Body of pancreas (tissue), 4 donors: ENCODE measurements at places on chromosomes 4 and X.
A peak's percentile ranks its signal among the peaks of the same experiment; 100 is the strongest.

GRCh38 chr4:1351854-1352566 is 5.0 kb downstream of the UVSSA start:
- H3K36me3 ChIP-seq: no peaks in the 10 kb centered on the region
- H3K27ac ChIP-seq: peak overlapping the region; percentile 44
- DNase-seq: peak; percentile 91
- H3K4me3 ChIP-seq: no peak overlapping the region
- no peaks in the 10 kb centered on the region for H3K27me3 ChIP-seq
- peaks cover 22% of the 10 kb centered on the region for H3K4me1 ChIP-seq

DNA sequence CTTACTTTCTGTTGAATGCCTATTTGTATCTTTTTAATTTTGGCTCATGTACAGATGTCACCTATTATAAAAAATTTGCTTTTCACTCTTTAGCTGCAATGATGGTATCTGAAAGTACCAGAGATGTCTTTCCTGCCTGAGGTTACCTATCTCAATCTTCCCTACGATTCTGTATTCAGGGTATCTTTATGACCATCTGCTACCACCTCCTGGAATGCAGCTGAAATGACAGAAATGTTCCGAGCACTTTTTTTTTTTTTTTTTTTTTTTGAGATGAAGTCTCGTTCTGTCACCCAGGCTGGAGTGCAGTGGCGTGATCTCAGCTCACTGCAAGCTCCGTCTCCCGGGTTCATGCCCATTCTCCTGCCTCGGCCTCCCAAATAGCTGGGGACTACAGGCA is 136.4 kb downstream of the REPS2 start:
- no peak for DNase-seq
- no peak overlapping the region for H3K4me3 ChIP-seq
- H3K36me3 ChIP-seq: no peaks in the 10 kb centered on the region
- H3K27me3 ChIP-seq: no peaks in the 10 kb centered on the region
- no peak overlapping the region for H3K27ac ChIP-seq
- H3K4me1 ChIP-seq: no peaks in the 10 kb centered on the region

DNA sequence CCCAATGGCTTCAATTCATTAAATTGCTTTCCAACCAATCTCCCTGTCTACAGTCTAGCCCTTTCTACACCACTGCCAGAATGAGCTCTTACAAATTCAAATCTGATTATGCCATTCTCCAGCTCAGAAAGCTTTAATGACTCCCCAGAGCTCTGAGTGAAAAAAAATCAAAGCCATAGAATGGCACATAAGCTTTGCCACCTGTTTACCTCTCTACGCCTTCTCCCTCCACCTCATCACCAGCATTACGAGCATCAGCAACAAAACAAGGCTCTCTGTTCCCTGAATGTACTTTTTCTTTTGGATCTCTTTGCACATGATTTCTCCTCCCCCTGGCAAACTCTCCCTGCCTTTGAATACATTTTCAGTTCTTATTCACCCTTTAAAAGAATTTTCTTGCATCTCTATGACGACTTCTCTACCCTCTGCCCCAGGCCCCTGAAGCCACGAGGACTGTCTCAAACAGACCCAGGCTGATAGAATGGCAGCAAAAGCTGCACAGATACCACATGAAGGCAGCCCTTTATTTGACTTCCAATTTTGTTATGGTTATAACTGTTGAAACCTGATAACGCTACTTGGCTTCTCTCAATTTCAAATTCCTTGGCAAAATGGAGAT is 516.0 kb downstream of the PCDH7 start:
- DNase-seq: no peak
- no peak overlapping the region for H3K27ac ChIP-seq
- H3K4me3 ChIP-seq: no peak overlapping the region

- no peaks in the 10 kb centered on the region for H3K36me3 ChIP-seq
- no peak for DNase-seq
- no peak overlapping the region for H3K4me3 ChIP-seq
Measured at GRCh38 chr4:126568652-126569570, 1063.8 kb upstream of the INTU start.

DNA sequence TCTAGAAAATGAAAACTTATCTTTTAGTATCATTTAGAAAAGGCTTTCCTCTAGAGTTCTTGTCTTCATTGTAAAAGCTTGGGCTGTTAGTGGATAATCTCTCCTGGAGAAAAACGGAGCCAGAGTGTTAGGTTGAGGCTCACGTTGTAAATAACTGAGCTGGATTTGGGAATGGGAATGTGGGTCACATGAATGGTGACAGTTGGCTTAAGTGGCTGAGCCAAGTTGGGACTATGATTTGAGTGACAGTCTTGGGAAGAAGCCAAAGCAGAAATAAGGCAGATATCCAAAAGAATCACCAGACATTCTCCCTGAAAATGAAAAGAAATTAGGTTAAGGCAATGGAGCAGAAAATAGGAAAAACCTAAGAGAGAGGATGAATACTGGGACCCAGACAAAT is 33.6 kb upstream of the PDGFC start:
- peaks cover 25% of the 10 kb centered on the region for H3K4me1 ChIP-seq
- DNase-seq: peak; percentile 34
- no peak overlapping the region for H3K4me3 ChIP-seq

DNA sequence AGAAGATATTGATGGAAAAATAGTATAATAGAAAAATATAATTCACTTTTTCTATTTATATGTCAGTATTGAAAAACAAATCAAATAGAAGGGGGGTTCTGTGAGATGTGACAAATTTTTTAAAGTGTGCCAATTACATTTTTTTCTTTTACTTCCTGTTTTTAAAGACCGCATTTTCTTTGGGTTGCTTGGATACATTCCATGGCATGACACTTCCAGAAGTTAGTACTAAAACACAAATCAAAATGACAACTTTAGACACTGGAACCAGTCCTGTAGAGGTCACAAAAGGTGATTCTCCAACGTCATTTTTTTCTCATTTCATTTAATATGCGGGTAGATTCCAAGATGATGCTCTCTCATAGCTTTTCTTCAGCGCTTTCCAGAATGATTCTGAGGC is 116.2 kb upstream of the GNPDA2 start:
- no peak overlapping the region for H3K27ac ChIP-seq
- H3K4me1 ChIP-seq: no peaks in the 10 kb centered on the region
- H3K4me3 ChIP-seq: no peak overlapping the region
- H3K36me3 ChIP-seq: no peaks in the 10 kb centered on the region
- no peaks in the 10 kb centered on the region for H3K27me3 ChIP-seq

DNA sequence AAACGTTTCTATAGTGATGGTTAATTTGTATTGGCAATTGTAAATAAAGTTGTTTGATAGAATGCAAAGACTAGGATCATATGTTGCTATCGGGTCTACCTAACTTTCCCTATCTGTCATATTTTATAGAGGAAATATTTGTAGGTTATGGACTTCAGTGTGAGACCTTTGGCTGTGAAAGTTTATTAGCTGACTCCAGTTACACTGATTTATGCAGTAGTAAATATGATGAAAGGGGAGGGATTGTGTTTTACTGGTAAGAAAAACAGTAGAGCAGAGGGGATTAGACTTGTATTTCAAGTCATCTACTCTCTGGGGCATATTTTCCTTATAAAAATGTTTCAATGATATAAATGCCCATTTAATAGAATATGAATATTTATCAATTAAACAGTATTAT is 43.8 kb downstream of the ADGRL3 start:
- H3K36me3 ChIP-seq: no peaks in the 10 kb centered on the region
- DNase-seq: no peak
- H3K27ac ChIP-seq: no peak overlapping the region
- H3K4me3 ChIP-seq: no peak overlapping the region
- no peaks in the 10 kb centered on the region for H3K27me3 ChIP-seq

GRCh38 chrX:49060914-49061313 is 2.1 kb downstream of the CCDC120 start:
- DNase-seq: no peak
- no peak overlapping the region for H3K27ac ChIP-seq
- H3K27me3 ChIP-seq: no peaks in the 10 kb centered on the region
- peaks cover 13% of the 10 kb centered on the region for H3K4me1 ChIP-seq

- no peaks in the 10 kb centered on the region for H3K4me1 ChIP-seq
- H3K4me3 ChIP-seq: no peak overlapping the region
- H3K36me3 ChIP-seq: no peaks in the 10 kb centered on the region
- no peaks in the 10 kb centered on the region for H3K27me3 ChIP-seq
Measured at GRCh38 chr4:163556650-163557391, 62.3 kb downstream of the TMA16 start.

GRCh38 chr4:44914223-44914622 is 187.9 kb upstream of the GNPDA2 start:
- no peak for DNase-seq
- no peak overlapping the region for H3K27ac ChIP-seq
- no peaks in the 10 kb centered on the region for H3K36me3 ChIP-seq
- no peaks in the 10 kb centered on the region for H3K27me3 ChIP-seq
- peaks cover 4% of the 10 kb centered on the region for H3K4me1 ChIP-seq
- no peak overlapping the region for H3K4me3 ChIP-seq

DNA sequence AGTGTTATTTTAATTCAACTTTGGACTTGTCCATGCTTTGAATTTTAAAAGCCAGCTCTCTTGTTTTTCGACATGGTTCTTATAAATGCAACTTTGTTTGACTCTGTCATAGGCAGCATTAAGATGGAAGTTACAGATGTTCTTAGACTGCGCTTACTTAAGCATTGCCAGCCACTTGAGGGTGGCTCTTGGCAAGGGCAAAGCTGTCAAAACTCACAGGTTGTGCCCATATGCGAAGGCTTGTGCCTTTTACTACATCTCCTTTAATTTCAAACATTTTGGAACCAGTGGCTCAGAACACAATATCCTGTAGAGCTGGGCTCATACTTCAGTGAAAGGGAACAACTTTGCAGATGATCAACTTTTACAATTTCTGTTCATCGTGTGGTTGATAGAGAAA is 135.5 kb downstream of the TRAM1L1 start:
- H3K4me3 ChIP-seq: no peak overlapping the region
- no peaks in the 10 kb centered on the region for H3K4me1 ChIP-seq
- H3K27me3 ChIP-seq: no peaks in the 10 kb centered on the region
- DNase-seq: no peak

- H3K4me1 ChIP-seq: no peaks in the 10 kb centered on the region
- H3K4me3 ChIP-seq: no peak overlapping the region
- no peaks in the 10 kb centered on the region for H3K27me3 ChIP-seq
- H3K27ac ChIP-seq: no peak overlapping the region
Measured at GRCh38 chr4:8700531-8700930, 108.0 kb downstream of the CPZ start.

DNA sequence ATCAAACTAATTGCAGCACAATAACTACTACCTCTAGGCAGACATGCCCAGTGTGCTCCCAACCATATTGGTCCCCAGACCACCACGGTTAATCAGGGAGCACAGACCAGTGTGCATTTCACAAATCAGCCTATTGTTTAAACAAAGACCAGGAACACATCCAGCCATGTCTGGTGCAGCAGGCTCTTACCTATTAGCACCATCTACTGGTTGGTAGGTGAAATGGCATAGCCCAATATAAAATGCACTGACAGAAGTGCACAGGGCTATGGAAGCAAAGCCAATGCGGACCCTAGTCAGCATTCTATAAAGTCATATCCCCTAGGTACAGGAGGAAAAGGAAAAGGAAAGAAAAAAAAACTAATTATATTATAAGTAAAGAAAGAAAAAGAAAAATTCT is 15.5 kb upstream of the CYLC1 start:
- no peaks in the 10 kb centered on the region for H3K36me3 ChIP-seq
- no peak overlapping the region for H3K27ac ChIP-seq
- no peak overlapping the region for H3K4me3 ChIP-seq
- no peaks in the 10 kb centered on the region for H3K27me3 ChIP-seq
- peak; percentile 28 for DNase-seq

DNA sequence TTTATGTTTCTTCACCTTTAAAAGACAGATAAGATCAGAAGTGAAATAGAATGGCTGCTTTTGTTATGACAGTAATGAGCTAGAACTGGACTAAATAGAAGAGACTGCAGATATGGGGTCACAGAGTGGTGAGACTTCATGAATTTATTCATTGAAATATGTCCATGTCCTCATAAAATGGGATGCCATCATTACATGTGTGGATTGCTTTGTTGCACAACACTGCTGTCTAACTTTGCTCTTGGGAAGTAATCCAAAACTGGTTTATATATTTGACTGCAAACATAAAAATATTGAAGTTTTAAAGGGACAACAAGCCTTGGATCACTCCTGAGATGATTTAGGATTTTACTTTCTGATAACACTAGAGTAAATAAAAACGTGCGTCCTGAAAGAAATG is 209.2 kb upstream of the FAT4 start:
- H3K27ac ChIP-seq: no peak overlapping the region
- no peak overlapping the region for H3K4me3 ChIP-seq
- no peak for DNase-seq
- no peaks in the 10 kb centered on the region for H3K27me3 ChIP-seq

DNA sequence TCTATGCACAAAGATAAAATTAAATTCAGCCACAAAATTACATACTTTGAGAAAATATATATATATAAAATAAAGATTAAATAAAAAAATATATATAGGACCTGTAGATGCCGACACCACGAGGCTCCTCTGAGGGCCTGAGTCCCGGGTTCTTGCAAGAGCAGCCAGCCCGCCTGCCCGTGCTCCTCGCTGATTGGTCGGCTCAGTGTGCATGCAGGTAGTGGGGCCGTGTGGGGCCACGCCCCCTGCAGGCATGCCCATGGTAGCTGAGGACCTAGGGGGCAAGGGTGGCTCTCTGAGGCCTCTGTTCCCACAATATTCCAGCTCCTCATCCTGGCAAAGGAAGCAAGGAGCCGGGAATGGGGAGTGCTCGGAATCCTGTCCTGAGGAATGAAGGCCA is 80.5 kb upstream of the AMELX start:
- DNase-seq: no peak
- no peak overlapping the region for H3K4me3 ChIP-seq
- H3K36me3 ChIP-seq: no peaks in the 10 kb centered on the region
- H3K27ac ChIP-seq: no peak overlapping the region
- no peaks in the 10 kb centered on the region for H3K4me1 ChIP-seq
- no peaks in the 10 kb centered on the region for H3K27me3 ChIP-seq

DNA sequence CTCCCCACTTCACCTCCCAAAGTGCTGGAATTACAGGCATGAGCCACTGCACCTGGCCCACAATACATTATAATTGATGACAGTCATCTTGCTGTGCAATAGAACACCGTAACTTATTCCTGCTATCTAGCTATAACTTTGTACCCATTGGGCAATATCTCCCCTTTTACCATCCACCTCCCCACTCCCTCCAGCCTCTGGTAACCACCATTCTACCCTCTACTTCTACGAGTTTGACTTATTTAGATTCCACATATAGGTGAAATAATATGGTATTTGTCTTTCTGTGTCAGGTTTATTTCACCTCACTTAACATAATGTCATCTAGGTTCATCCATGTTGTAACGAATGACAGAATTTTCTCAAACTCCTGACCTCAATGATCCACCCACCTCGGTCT is 8.2 kb upstream of the TEX11 start:
- H3K4me3 ChIP-seq: no peak overlapping the region
- H3K27me3 ChIP-seq: no peaks in the 10 kb centered on the region
- no peaks in the 10 kb centered on the region for H3K4me1 ChIP-seq
- DNase-seq: no peak

GRCh38 chr4:164924670-164925238 is 47.8 kb downstream of the APELA start:
- no peak overlapping the region for H3K4me3 ChIP-seq
- no peak for DNase-seq
- H3K27me3 ChIP-seq: no peaks in the 10 kb centered on the region
- H3K36me3 ChIP-seq: no peaks in the 10 kb centered on the region
